ENCODE measurements at places on chromosomes 7 and 10.

DNA sequence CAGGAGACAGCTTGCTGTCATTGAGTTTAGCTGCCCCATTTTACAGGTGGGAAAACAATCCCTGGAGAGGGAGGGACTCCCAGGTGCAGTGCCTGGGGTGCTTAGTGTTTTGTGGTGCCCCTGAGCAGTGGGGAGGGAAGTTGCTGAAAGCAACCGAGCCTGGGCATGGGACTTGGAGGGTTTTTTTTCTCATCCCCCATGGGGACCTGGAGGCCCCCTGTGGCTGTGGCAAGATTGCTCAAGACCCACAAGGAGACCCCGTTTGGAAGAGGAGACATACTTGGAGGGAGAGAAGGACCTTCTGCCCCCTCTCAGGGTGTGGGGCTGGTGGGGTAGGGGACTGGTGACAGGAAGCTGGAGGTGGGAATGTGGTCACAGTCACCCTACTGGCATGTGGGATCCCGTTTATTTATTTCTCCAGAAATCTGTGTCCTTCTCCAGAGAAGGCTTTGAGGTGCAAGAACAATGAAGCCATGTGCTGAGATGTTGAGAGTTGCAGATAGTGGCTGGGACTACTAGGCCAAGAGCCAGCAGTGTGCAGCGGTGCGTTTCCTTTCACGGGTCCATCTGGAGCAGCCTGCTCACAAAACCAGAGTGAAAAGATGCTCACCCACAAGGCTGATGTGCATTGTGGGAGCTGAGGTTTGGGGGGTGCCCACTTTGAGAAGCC lies 21.5 kb downstream of the ZMIZ1 start:
- no peak for DNase-seq

GRCh38 chr10:92309272-92309671 lies 18.3 kb downstream of the MARCHF5 start:
- DNase-seq, result no peak

- no peak for DNase-seq
These were observed 65.1 kb downstream of the PDGFA start for GRCh38 chr7:454356-455109.

DNA sequence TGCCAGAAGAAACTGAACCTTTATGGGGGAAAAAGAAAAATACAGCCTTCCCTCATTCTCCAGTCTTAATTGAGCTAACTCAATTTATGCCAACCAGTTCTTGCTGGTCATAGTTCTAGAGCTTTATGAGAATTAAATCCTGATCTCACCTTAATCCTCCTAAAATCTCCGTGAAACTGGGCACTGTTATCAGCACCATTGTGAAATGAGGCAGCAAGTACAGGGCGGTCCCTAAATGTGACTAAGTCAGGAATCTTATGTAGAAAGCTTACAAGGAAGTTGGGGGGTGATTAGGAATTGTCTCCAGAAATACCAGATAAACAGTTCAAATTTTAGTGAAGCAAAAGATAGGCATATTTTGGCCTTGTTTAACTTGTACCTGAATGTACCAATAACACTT lies 10.7 kb upstream of the INSYN2A start:
- DNase-seq, result no peak

DNA sequence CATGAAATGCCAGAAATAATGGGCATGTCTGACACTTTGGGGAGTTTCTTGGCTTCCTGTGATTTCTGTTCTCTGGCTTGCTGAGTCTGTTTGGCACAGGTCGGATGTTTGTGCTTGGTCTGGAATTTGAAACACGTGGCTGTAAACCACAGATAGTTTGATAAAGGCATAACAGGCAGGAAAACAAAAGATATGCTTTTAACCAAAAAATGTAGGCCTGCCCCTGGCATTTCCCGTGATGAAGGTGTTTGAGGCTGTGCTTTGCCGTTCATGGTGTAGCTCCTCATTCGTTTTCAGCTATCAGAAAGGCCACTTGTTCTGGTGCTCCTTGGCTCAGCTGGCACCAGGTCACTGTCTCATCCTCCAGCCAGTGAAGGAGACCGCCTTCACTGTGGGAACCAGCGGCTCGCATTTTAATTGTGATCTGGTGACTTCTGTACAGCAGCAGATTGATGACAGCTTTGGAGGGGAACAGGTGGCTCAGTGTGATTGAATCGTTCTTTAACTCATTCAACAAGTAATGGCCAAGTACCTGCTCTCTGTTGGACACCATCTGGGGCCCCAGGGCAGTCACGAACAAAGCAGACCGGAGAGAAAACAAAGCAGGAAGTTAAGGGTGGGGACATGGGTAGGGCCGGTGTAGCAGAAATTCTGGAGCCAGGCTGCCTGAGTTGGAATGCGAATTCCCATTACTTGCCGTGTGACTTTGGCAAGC lies 111.5 kb downstream of the CCNY start:
- DNase-seq, result no peak

- DNase-seq, result peak; percentile 92
These were observed at the start of gene KCTD7 for GRCh38 chr7:66628361-66629221. TSS of gene KCTD7 (plus strand) at chr7:66628881. CDS start at chr7:66629065, 184 bp downstream.

GRCh38 chr10:47022311-47023131 lies 111.3 kb downstream of the PTPN20 start:
- no peak for DNase-seq

GRCh38 chr10:77173615-77174461 lies 463.8 kb downstream of the KCNMA1 start:
- DNase-seq, result peak; percentile 67

DNA sequence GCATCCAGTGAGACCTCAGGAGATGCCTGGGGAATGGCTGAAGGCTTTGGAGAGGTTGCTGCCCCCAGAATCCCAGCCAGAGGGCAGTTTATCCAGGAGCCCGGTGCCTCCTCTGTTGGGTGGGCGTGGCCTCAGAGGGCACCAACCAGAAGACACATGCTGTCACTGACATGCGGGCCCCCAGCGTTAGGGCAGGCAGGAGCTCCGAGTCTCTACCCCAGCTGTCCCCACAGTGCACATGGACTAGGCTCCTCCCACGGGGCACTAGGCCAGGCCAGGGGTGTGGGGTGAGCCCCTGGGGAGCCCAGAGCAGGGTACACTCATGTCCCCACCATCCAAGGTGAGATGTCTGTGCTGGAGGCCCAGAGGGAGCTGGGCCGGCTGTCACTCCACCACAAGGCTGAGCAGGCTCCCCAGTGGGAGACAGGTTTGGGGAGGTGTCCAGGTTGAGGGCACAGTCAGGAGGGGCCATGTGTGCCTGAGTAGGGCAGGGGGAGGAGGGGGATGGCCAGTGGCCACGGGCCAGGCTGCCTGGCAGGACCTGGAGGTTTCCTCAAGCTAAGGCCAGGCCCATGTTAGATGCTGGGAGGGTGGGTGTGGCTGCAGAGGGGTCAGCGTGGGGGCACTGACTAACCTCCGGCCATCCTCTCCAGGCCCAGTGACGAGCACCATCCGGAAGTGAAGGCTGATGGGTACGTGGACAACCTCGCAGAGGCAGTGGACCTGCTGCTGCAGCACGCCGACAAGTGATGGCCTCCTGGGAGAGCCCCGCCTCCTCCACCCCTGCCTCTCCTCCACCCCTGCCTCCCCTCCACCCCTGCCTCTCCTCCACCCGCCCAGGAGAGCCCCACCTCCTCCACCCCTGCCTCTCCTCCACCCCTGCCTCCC lies 131.3 kb downstream of the FAM53B start:
- DNase-seq, result no peak

- DNase-seq, result no peak
These were observed 11.5 kb downstream of the ZNF273 start for GRCh38 chr7:64914557-64914956.

DNA sequence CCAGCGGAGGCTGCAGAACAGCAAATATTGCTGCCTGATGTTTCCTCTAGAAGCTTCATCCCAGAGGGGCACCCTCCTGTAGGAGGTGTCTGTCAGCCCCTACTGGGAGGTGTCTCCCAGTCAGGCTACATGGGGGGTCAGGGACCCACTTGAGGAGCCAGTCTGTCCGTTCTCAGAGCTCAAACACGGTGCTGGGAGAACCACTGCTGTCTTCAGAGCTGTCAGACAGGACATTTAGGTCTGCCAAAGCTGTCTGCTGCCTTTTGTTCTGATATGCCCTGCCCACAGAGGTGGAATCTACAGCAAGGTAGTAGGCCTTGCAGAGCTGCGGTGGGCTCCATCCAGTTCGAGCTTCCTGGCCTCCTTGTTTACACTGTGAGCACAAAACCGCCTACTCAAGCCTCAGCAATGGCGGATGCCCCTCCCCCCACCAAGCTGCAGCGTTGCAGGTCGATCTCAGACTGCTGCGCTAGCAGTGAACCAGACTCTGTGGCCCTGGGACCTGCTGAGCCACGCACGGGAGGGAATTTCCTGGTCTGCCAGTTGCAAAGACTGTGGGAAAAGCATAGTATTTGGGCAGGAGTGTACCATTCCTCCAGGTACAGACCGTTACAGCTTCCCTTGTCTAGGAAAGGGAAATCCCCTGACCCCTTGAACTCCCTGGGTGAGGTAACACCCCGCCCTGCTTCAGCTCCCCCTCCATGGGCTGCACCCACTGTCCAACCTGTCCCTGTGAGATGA lies 17.7 kb upstream of the MINDY3 start:
- DNase-seq, result no peak

- DNase-seq, result no peak
These were observed 31.5 kb downstream of the CUL1 start for GRCh38 chr7:148729984-148730733.

DNA sequence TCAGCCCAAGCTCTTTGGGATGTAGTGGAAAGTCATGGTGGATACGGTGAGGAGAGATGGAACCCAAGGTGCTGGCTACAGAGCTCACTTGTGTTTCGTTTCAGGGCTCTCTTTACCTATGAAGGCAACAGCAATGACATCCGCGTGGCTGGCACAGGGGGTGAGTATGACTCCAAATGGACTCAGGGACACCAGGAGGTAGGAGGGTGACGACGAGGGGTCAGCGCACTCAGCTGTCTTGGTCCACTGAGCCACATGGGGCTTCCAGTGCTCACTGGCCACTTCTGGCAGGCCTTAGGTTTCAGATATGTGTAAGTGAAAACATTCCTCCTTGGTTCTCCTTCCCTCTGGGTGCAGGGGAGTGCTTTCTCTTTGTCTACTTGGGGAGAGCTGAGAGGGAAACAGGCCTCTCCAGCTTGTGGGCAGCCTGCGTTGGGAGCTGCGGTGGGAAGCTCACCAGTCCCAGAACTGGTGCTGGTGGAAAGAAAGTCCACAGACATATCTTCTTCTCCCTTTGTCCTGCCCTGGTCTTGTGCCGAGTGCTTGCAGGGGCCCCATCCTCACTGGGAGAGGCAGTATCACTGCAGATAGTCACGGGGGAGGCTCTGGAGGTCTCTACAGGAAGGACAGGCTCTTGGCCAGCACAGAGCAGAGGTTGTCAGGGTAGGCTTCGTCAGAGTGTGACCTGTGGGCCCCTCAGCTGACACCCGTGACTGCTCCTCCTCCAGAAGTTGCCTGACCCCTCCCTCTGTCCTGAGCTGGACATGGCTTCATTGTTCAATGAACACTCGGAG lies 5.8 kb downstream of the DBNL start:
- no peak for DNase-seq

GRCh38 chr10:75048669-75049098 lies 62.8 kb upstream of the SAMD8 start:
- DNase-seq, result no peak

DNA sequence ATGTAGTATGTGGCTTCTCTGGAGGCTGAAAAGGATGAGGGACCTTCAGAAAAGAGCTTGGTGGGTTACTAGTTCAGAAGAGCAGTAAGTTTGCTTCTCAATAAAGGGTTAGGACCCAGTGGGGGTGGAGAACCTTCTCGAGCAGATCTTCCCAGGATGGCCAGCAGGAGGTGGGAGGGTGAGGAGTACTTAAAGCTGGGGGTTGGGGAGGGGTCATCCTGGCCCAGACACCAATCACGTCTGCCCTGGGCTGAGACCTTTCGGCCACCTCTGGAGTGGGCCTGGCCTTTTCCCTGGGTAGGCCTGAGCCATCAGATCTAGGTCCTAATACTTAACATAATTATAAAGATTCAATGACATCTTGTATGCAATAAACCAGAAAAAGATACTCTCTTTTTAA lies 149.0 kb upstream of the TCF7L2 start:
- no peak for DNase-seq

DNA sequence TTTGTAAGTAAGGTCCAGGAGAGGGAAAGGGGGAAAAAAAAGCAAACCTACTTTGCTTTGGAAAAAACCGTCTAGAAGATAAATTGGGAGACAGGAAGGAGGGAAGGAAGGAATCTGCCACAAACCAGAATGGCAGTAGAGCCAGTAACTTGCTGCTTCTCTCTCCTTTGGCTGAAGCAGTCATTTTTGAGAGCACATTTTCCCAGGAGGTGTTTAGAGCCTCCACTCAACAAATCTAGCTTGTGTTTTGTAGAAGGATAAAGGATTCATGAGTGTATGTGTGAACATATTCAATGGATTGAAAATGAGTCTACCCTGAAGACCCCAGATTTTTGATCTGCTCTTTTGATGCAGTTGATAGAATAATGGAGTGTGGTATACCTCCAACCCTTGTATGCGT lies 2.6 kb downstream of the NRG3 start:
- DNase-seq, result no peak

DNA sequence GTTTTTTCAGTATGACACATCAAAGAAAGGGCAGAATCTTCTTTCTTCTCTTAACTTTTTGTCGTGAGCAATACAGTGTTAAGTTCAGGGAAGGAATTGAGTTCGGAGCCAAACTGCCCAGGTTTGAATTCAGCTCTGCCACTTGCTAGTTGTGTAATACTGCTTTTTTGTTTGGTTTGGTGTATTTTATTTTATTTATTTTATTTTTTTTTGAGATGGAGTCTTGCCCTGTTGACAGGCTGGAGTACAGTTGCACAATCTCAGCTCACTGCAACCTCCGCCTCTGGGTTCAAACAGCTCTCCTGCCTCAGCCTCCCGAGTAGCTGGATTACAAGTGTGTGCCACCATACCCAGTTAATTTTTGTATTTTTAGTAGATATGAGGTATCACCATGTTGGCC lies 539.8 kb upstream of the GALNT17 start:
- DNase-seq, result no peak

GRCh38 chr10:113788604-113789083 lies 37.2 kb downstream of the PLEKHS1 start:
- no peak for DNase-seq

DNA sequence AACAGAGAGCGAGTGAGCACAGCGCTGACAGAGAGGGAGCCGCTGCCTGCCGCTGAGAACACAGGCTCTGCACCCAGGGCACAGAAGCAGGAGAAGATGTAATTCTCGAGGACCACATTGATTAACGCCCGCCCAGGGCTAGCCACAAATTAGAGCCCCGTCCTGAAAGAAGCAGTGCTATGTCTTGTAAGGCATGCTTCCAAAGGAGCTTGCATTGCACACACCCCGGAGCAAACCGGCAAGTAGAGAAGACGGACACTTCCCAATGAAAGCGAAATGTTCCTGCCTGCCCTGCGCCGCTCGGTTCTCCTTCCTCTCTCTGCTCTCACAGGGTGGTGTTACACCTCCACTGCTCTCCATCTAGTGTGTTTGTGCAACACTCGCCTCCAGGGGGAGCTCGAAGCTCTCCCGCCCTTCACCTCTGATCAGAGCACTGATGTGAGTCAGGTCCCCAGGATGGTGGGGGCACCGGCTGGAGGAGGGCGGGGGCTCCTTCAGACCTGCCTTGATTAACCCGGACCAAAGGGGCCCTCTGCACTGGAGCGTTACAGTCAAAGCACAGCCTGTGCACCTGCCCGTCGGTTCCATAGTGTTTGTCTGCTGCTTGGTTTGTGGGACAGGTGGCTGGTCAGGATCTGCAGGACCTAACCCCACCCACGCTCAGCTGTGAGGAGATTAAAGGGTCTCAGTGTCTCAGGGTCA lies 316.5 kb downstream of the ADARB2 start:
- DNase-seq, result peak; percentile 53

Measured in right renal pelvis (tissue), 4 donors.